ENCODE measurements at places on chromosomes 1 and 21.

GRCh38 chr1:229344937-229345684 is 2.3 kb upstream of the CCSAP start:
- DNase-seq, result no peak

- no peak for DNase-seq
Observed at GRCh38 chr1:155640367-155640766, 30.3 kb downstream of the MSTO1 start.

DNA sequence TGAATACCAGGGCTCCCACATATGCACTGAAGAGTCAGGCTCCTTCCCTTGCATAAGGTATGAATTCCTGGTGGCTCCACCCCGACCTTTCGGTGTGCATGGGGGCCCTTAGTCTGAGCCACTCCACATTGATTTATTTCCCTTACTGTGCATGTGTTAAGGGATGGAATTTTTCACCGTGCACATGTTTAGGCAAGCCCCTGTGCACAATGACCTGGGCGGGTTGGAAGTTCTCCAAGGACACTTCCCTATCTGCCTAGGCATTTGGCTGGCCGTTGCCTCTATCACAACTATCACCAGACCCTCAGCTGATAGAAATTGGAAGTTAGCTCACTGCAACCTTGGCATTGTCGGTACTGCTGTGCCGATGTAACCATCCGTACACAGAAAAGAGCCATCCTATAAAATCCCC is 9.7 kb downstream of the S100A6 start:
- DNase-seq, result peak; percentile 61

- no peak for DNase-seq
Observed at GRCh38 chr1:153578936-153579335, 13.3 kb upstream of the S100A2 start.

- peak; percentile 70 for DNase-seq
Observed at GRCh38 chr1:32742199-32742947, 39.8 kb upstream of the SYNC start.

GRCh38 chr1:151492120-151492519 is 19.1 kb upstream of the CGN start:
- DNase-seq, result no peak

GRCh38 chr1:88474555-88475304 is 209.3 kb upstream of the PKN2 start:
- DNase-seq, result no peak

GRCh38 chr1:180028864-180029263 is 74.3 kb downstream of the CEP350 start:
- DNase-seq, result no peak

GRCh38 chr1:95983831-95984230 is 737.8 kb upstream of the PTBP2 start:
- no peak for DNase-seq

- no peak for DNase-seq
Observed at GRCh38 chr1:61451572-61451968, 273.4 kb downstream of the TM2D1 start.

DNA sequence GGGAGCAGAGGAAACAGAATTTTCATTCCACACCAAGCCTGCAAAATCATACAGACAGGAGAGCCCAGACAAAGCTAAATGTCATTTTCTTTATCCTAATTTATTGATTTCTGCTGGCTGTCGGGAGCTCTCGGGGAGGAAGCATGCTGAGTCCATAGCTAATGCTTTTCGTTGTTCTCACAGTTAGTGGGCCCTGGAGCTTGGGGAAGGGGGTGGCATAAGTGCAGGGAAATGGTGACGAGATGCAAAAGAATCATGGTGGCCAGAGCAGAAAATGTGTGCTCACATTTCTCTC is 202.4 kb downstream of the TOMM20 start:
- no peak for DNase-seq

GRCh38 chr1:6002714-6003501 is 10.7 kb upstream of the NPHP4 start:
- no peak for DNase-seq

DNA sequence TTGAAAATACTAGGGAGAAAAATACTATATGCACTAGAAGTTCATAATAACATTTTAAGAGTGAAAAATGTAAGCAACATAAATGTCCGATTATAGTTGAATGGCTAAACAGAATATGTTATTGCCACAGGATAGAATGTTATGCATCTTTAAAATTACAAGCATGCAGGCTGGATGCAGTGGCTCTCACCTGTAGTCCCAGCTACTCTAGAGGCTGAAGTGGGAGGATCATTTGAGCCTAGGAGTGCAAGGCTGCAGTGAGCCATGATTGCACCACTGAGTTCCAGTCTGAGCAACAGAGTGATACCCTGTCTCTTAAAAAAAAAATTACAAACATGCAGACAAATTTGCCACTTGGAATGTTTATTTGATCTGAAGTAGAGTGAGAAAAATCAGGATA is 3.0 kb upstream of the BATF3 start:
- DNase-seq, result no peak

DNA sequence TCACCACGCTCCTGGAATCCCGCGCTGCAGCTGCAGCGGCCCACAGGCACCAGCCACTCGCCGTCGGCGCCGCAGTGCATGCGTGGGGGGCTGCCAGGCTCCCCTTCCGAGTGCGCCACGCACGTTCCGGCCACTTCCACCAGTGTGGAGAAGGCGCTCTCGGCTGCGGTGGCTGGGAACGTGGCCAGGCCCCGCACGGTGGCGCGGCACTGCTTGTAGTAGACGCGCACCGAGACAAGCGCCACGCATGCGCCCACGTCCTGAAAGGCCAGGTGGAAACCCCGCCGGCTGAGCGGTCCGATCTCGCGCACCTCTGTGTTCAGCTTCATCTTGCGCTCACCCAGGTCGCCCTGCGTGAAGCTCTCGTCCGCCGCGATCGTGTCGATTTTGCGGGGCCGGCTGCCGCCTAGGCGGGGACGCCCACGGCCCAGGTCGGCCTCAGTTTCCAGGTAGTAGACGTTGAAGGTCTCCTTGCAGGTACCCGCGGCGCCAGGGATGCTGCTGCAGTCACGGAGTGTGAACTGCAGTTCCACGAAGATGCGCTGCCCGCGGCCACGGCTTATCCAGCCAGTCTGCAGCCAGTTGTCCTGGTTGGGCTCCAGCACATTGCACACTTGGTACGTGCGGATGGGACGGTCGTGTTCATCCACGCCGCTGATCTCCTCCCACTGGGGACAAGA is 3.4 kb downstream of the EPHA10 start:
- DNase-seq, result no peak

- DNase-seq, result no peak
Observed at GRCh38 chr1:224704107-224704735, 88.1 kb downstream of the CNIH3 start.

DNA sequence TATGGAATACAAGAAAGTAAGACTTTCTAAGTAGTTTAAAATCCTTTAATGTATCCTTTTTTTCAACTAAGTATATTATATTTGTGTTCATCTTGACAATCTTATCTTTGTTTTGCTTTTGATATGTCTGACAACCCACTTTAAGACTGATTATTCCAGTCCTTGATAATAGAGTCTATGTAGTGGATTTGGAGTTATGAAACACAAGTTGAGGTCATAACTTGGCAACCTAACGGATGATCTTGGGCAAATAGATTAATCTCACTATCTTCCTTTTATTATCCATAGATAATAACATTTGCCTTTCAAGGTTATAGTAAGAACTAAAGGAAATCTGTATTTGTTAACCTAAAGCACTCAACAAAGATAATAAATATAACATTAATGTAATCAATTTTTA is 4.8 kb upstream of the GBP2 start:
- no peak for DNase-seq

DNA sequence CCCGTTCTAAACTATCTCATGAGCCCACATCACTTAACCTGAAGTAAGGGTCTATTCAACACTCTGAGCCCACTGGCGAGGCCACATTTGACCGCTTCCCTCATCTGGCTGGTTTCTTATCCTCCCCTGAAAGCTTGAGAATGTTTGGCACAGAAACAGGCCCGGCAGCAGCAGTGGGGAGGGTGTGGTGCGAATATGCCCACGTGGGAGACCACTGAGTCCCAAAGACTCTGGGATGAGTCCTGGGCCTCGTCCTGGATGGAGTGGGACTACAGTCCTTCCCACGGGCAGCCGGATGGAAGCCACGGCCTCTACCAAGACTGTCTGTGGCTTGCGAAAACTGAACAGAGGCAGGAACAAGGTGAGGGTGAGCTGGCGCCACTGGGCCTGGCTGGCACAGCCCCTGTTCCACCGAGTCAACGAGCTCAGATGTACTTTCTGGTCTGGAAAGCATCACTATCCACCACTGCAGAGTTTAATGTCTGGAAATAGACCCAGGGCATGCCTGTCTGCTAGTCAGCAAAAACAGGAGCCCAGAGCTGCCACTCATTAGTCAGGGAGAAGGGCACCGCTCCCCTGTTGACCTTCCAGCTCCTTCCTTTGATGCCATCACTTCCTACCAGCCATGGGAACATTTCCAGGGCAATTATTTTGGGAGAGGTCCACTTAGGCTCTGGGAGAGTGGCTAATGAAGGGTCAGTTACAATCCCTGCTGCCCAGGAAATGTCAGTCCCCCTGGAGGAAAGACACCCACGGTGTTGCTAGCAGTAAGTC is 386.6 kb downstream of the MATN1 start:
- DNase-seq, result no peak

DNA sequence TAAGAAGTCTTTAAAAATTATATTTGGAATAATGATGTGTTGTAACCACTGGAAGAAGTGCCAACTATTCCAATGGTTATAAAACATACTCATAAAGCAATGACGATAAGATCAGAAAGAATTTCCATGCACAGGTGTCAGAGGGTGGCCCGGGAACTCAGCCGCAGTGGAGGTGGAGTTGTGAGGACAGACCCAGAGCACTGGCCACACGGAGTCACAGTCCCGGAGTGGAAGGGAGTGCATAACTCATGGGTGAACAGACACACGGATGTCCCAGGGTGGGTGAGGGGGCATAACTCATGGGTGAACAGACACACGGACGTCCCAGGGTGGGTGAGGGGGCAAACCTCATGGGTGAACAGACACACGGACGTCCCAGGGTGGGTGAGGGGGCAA is 2.5 kb downstream of the KRTAP10-4 start:
- no peak for DNase-seq

- no peak for DNase-seq
Observed at GRCh38 chr1:54679706-54680105, 36.0 kb upstream of the TTC4 start.

- no peak for DNase-seq
Observed at GRCh38 chr21:41731081-41731480, 35.8 kb downstream of the RIPK4 start.

- no peak for DNase-seq
Observed at GRCh38 chr1:3074297-3074741, 5.3 kb downstream of the PRDM16 start.

DNA sequence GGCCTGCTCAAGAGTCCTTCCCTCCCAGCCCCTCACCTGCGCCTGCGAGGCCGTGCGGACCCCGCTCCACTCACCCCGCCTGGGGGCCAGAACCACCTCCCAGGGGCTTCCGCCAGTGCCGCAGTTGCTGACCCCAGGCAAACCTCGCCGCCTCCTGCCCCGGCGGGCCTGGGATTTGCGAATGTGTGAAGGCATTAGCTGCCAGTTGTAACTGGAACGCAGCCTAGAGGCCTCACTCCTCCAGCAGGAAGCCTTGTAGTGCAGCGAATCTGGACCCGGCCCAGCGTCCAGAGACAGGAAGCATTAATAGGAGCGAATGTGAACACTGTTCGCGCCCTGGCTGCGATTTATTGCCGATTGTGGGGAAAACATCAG is 140.9 kb upstream of the ARHGEF16 start:
- DNase-seq, result peak; percentile 35

GRCh38 chr1:24058671-24059455 is 53.1 kb downstream of the MYOM3 start:
- DNase-seq, result no peak

DNA sequence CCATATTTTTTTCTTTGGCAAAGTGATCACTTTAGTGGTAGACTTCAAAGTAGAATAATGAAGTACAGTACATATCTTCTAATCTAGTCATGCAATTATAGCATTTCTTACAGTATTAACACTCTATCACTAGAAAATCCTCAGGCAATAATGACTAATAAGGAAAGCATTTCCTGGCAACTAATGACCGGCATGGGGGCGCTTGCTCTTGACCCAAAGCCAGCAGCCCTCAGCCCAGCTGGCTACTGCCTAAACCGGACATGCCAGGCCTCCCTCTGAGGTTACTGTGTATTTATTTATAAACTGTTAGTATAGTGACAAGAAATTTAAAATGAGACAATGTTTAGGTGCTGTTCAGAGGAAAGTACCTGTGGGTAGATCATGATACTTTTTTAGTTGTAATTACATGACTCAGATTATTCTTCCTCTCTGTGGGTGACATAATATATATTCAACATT is 633.8 kb downstream of the PTPRC start:
- peak; percentile 78 for DNase-seq

DNA sequence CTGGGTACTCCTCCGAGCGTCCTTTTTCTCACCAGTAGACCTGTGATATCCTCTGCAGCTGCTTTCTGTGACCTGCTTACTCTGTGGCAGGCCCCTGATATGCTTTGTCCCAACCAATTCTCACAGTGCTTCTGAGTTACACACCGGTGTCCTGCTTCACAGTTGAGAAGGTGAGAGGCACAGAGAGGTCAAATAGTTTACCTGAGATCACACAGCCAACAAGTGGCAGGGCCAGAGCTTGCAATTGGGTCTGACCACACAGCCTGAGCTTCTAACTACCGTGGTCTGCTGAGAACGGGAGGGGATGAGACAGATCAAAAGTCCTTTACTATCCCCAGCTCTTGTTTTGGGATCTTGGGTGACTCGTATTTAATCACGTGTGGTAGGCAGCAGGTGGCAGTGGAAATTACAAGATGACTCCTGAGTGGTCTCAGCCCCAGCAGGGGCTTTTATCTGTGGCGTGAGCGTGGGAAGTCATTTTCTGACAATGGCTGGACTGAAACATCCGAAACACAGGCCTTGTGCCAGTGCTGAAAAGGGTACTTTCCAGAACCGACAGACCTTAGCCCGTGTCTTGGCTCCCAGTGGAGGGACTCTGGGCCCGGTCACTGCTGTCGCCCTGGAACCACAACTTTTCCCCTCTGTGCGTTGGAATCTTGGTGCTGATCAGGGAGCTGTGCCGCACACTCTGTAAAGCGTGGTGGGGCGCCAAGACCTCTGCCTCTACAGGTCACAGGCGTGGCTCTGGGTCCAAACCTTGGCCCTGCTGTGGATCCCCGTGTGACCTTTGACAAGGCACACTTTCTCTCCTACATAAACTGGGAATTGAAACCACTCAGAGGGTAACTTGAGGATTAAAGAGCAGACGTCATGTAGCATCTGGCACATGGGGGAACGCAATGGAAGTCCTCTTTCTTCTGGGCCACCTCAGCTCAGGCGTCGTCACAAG is 11.9 kb downstream of the THEMIS2 start:
- DNase-seq, result no peak

- DNase-seq, result no peak
Observed at GRCh38 chr21:28959367-28960099, 33.1 kb downstream of the LTN1 start.

DNA sequence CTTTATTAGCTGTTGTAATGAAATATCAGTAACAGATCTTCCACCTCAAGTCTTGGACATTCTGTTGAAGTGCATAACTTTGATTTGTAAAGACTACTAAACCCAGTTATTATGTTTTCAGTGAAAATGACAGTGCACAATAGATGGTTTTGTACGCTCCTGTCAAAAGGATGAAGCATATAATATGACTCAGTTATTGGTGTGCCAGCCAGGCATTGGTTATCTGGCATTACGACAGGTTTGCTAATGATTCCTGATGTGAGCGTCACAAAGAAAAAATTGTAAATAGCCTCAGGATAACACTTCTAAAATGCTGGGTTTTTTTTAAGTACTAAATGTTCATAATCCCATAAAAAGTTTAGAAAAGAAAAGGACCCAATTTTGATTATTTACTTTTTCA is 147.9 kb downstream of the MAGI3 start:
- no peak for DNase-seq

- DNase-seq, result no peak
Observed at GRCh38 chr1:92087542-92087941, 7.4 kb downstream of the BTBD8 start.

All from HT-29 (cell line).